Stimulated activated CD4-positive, alpha-beta T cell treated with anti-CD3 and anti-CD28 coated beads, Interleukin-12 subunit alpha, Interleukin-12 subunit beta, amount 100 ng/mL, for 24 hours (primary cell): ENCODE measurements at places on chromosomes 5 and 9.

DNA sequence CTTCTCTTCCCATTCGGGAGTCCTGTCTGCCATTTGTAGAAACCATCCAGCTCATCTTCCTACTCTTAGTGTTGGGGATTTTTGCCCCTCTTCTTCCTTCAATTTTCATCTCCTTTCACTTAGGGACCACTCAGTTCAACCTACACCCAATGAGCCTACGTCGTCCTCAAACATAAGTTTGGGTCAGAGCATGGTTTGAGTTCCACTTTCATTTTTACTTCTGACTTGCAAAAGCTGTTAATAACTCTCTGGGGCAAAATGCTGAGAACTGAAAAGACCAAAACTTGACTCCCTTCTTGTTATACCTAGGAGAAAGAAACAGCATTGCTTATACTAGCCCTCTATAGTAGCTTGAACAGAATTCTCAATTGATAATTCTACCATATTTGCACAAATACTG is 381.5 kb upstream of the MPDZ start:
- no peak for DNase-seq

GRCh38 chr5:54965806-54966205 is 19.6 kb downstream of the ESM1 start:
- no peak for DNase-seq

DNA sequence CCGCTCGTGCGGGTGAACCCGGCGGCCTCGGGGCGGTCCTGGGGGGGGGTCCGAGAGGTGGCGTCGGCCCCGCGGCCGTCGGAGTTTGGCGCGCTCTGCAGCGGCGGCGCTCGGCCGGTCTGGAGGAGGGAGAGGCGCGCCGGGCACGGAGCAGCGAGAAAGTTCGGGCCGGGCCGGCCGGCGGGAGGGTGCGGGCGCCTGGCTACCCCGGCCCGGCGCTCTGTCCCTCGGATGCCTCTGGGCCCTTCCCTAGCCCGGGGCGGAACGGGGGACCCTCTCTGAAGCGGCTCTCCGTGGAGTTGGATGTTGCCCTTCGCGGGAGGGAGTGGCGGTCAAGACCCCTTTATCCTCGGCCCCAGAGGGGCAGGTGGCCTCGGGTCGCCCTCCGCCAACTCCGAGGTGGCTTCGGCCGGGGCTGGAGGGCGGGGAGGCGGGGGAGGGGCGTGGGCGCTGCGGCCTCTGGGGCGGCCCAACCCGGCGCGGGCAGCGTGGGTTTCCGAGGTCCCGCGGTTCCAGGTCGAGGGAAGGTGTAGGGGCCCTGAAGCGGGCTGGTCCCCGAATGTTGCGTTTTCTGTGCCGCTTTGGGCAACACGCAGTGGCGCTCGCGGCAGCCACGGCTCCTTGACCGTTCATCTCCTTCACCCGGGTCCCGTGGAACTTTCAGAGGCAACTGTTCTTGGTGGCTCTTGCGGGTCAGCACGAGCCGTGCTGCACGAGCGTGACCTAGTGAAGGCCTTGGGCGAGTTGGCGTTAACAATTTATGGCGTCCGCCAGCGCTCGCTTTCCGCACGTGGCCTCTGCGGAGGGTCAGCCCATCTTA is 290.5 kb downstream of the DOCK8 start:
- peak; percentile 4 for DNase-seq

- DNase-seq, result no peak
Measured at GRCh38 chr9:27715651-27716050, 142.4 kb upstream of the C9orf72 start.

DNA sequence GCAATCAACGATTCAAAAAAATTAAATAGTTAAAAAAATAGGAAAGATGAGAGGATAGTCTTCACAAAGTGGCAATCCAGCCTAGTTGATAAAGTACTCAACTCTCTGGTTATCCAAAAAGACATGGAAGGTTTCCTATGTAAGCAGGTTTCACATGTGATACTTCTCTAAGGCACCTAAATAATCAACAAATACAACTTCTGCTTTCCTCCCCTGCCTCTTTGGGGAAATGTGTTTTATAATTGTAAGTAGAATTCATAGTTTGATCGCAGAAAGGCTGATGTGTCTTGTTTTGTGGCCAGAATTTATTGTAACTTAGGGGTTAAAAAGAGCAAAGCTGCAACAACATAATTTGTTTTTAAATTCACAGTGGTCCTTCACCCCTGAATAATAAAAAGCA is 855.5 kb upstream of the DMAC1 start:
- DNase-seq, result no peak

DNA sequence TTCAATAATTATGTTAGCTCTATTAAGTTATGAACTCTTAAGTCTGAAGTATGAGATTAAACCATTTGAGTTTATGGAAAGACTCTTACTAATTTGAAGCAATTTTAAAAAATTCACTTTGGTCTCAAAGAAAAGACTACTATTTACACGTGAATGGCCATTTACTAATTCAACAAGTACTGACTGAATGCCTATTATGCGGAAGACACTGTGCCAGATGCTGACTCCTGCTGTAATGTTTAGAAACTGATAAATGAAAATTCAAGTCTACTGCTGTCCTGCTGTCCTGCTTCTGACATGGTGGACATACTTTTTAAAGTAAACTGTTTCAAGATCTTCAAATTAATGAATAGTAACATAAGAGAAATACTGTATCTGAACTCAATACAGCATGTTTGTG is 116.2 kb downstream of the MPDZ start:
- no peak for DNase-seq

- no peak for DNase-seq
Measured at GRCh38 chr5:95446560-95447221, 55.5 kb downstream of the FAM81B start.

GRCh38 chr5:54835647-54836046 is 149.7 kb downstream of the ESM1 start:
- DNase-seq, result no peak

- DNase-seq, result no peak
Measured at GRCh38 chr9:73143711-73144328, 7.8 kb upstream of the ANXA1 start.

DNA sequence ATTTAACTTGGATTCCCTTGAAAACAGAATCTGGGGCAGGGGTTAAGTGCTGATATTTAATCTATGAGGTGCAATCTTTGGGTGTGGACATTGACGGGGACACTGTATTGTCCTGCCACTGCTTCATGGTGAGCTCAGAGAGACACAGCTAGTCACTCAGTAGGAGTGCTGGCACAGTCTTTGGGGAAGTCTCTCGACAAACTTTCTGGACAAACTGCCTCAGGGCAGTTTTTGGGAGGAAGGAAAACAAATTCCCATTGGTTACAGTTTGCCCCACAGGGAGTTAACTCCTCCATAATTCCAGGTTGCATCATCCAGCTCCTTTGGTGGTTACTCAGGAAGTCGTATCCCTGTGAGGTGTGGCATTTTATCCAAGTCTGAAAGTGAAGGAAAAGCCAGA is 17.9 kb downstream of the HNRNPK start:
- no peak for DNase-seq

DNA sequence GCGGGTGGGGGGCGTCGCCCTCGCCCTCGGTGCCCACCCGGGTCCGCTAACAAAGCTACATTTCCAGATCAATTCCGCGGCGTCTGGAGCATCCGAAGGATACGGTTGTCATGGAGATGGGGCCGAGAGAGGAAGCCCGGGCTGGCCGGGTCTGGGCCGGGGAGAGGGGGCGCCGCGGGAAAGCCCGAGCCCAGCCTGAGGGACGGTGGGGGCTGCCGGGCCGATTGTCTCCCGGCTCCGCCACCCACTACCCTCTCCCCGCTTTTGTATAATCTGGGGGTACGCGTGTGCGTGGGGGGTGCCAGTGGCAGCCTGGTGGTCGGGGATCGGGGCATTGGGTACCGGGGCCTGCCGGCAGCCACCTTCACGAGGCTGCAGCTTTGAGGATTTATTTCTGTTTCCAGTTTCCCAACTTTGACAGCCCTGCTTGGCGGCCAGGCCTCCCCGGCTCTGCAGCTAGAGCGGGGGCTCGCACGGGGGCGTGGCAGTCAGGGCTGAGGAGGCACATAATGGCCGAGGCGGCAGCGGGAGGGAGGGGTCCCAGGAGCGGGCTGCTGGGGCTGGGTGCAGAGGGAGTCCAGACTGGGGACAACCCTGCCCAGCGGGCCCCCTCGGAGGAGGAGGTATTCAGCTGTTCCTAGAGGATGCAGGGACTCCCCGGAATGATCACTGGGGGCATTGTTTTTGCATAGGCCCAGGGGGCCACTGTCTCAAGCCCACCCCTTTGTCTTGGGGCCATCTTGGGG is 626 bp downstream of the PSD2 start:
- DNase-seq, result no peak

DNA sequence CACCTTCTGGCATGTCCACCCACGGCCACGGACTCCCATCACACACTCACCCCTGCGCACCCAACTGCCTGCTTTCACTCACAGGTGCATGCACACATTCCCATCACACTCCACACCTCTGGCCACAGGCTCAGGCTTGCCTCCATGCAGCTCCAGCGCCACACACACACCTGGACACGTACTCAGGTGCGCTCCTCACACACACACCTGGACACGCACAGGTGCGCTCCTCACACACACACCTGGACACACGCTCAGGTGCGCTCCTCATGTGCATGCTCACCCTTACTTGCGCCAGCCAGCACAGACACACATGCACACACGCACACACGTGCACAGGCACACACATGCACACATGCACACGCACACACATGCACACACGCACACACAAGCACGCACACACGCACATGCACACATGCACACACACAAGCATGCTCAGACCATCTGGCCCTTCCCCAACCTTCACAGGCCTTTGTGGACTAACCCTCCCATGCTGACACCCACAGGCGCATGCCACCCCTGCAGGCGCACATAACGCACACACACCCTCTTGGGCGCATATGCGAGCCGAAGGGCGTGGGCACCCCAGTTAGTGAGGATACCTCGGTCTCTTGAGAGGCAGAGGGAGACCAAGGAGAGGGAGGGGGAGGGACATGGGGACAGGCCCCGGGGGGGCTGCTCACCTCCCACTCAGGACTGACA is 8.3 kb downstream of the GRIN1 start:
- no peak for DNase-seq
